ENCODE measurements at places on chromosomes 2 and 18.

- no peak for DNase-seq
Observed at GRCh38 chr2:201820383-201821007, 14.2 kb downstream of the CDK15 start.

- no peak for DNase-seq
Observed at GRCh38 chr2:63740943-63741342, 100.8 kb upstream of the UGP2 start.

- DNase-seq = no peak
Observed at GRCh38 chr2:55087936-55088335, 37.7 kb upstream of the RTN4 start.

GRCh38 chr18:10149768-10150556 lies 236.1 kb downstream of the VAPA start:
- no peak for DNase-seq
